ENCODE measurements at places on chromosomes 1 and 21.

DNA sequence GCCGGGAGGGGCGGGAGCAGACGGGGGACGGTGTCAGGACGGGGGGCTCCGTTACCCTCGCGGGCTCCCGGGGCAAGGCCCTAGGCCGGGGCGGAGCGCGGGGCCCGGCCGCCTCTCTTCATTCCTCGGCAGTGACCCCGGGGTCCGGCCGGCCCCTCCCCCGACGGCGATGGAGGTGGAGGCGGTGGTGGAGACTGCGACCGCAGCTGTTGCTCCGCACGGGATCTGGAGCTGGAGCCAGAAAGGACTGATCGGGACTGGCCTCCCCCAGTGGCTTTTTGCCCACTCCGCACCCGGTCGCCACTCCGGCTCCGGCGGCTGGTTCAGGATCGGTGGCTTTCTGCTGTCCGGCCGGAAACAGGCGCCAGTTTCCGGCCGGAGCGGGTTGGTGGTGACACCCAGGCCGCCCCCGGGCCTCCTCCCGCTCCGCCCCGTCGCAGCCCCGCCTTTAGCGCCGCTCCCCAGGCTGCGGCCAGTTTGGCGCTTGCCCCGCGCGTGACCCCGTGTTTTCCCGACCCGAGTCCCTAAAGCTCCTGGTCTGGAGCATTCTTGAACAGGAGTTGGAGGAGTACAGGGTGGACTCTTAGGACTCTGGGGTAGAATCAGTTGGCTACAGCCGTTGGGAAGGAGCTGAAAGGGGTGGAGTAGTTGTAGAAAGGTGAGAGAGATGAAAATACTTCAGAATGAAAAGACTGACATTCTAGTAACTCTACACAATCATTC lies at the start of gene OTUD7B:
Gene OTUD7B, minus strand, starts transcription at position 334 of the 723 bp plus-strand sequence. CDS start 33,216 bp downstream, outside the sequence.
- DNase-seq = peak; percentile 69

DNA sequence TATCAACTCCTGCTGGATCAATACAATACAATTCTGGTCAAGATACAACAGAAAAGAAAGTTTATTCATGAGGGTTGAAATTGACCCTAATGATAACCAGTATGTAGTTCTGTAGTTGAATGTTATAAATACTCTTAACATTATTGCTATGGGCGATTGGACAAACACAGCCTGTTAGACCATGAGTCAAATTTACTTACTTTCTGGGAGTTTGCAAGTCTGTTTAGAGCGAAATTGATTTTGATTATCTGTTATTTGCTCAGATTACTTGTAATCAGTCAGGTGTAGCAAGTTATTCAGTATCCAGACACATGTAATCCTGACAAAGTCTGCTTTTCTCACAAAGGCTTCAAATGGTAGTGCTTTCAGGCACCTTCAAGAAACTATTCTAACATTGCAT lies 216.6 kb upstream of the B3GALT2 start:
- no peak for DNase-seq

GRCh38 chr1:55669293-55669692 lies 454.1 kb upstream of the USP24 start:
- DNase-seq = no peak

- no peak for DNase-seq
These were observed 28.6 kb upstream of the CITED4 start for GRCh38 chr1:40890771-40891170.

- no peak for DNase-seq
These were observed 2.6 kb upstream of the GLUL start for GRCh38 chr1:182394055-182394775.

DNA sequence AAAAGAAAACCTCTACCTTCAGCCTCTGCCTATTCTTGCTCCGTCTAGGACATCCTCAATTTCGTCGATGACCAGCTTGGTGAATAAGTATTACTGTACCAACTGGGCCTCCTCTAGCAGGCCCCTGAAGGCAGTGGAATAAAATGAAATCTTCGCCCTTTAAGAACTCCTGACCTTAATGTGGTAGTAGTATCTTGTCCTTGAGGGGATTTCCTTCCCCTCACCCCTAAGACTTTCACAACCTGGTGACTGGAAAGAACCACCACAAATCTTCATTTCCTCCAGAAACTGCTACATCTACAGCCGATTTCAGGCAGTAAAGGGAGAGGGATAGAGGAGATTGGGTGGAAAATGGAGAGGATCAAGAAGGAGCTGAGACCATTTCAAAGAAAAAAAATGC lies 1.6 kb upstream of the HAX1 start:
- DNase-seq = no peak

DNA sequence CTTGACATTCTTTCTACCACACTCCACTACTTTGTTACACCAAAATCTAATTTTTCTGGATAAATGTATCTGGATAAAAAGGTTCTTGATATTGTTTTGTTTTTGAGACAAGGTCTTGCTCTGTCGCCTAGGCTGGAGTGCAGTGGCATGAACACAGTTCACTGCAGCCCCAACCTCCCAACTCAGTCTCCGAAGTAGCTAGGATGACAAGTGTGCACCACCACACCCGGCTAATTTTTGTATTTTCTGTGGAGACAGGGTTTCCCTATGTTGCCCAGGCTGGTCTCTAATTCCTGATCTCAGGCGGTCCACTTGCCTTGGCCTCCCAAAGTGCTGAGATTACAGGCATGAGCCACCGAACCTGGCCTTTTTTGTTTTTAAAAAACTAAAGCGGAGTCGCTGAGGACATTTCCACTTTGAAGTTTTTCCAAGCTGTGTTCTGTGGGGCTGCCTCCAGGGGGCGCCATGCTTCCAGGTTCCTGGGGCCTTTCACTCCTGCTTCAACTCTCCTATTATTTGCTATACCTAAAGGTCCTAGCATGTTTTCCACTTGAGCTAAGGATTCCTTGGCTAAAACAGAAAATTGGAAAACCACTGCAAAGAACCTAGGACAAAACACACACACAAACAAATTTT lies 14.1 kb upstream of the NCMAP start:
- DNase-seq = no peak

DNA sequence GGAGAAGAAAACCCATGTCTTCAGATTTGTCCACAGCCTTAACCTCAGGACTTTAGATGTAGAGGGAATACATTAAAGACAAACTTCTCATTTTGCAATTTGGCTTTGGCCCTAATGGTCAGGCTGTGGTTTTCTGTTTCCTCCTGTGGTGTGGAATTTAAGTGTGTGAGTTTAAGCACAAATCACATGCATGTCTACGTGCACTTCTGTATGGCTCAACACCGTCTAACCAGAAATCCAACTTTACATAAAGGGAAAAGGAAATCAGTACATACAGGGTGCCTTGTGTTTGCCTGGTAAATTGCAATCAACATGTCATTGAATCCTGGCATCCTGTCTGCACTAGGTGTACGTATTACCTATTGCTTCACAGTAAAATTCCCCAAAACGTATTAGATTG lies 1.2 kb upstream of the ZNF124 start:
- DNase-seq = no peak

GRCh38 chr1:22665752-22666151 lies 12.7 kb downstream of the C1QB start:
- no peak for DNase-seq

- no peak for DNase-seq
These were observed 1.4 kb downstream of the PINK1 start for GRCh38 chr1:20634594-20635084.

DNA sequence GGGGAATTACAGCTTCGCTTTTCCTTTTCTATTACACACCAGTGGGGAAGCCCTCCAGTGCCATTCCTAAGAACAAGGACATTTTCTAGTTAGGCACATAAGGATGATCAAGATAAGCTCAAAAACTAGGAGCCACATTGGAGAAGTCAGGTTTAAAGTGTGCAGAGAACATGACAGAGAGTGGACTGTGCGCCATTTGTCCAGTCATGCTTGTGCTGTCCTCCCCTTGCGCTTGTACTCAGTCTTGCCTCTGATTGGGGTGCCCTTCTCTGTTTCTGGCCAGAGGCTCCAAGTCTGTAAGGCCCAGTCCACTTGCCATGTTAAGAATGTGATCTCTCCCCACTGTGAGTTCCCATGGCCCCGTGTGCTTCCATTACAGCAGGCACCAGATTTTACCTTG lies 189.7 kb downstream of the DHRS3 start:
- no peak for DNase-seq

- no peak for DNase-seq
These were observed 26.2 kb downstream of the SMG7 start for GRCh38 chr1:183498342-183498991.

DNA sequence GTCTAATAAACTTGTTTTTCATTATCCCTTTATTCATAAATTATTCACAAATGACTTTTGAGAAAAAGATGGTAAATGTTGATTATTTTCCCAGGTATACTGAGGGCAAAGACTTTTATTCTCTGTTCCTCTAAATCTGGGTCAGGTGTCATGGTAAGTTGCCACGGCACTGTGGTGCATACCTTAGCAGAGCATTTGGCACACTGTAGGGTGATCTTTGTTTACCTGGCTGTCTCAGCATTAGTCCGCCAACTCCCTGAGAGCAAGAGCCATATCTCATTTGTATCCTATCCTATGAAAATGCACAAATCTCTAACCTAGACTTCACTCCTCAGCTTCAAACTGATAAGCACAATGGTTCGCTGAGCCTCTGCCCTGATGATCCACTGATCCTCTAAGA lies 24.9 kb downstream of the GDAP2 start:
- no peak for DNase-seq

- DNase-seq = no peak
These were observed 8.0 kb upstream of the CCDC190 start for GRCh38 chr1:162868972-162869371.

- no peak for DNase-seq
These were observed 81.5 kb upstream of the ZP4 start for GRCh38 chr1:237972186-237972585.

DNA sequence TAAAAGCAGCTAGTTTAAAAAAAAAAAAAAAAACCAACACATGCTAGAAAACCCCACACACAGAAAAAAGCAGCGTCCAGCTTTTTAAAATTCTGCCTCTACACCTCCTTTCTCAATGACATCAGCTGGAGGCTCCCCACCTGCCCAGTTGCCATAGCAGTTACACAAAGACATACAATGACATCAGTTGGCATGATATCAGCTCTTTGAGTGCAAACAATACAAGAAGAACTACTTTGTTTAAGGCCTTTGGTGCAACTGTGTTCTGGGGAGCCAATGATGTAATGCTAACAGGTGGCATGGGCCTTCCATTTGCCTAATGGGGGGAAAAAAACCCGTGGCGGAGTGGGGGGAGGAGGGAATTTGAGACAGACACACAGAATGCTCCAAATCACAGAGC lies 32.9 kb downstream of the DUSP10 start:
- peak; percentile 27 for DNase-seq

DNA sequence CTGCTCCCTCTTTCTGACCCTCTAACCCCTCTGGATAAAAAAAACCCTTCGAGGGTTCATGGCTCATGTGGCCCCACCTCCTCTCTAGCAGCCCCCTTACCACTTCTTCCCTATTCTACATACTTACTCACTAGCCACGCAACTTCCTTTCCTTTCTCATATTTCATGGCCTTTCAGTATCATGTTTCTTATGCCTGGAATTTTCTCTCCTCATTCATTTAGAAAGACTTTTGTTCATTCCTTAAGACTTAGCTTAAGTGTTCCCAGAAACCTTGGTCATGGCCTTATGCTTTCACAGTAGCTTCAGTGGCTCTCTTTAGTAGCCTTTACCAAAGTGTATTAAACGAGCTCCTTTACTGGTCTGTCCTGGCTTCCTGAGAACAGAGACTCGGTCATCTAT lies 6.1 kb downstream of the ACP6 start:
- DNase-seq = no peak

DNA sequence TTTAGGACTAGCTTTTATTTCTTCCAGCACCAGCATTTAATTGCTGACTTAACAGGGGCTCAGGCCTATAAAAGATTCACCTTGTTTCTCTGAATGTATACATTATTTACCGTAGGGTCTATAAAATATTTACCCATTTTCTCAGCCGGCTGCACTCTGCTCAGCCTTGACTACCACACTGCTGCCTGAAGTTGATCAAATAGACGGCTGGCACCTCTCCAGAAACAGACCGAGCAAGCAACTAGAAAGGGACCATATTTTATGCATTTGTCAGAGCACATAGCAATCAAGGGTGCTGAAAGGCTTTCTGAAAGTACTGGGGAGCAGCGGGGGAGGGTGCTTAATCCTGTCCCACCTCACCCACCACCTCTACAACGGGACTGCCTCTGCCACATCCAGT lies 64.7 kb upstream of the FGGY start:
- DNase-seq = no peak

- DNase-seq = no peak
These were observed 493.2 kb upstream of the NFIA start for GRCh38 chr1:60589046-60589748.

GRCh38 chr1:193451001-193451400 lies 264.6 kb upstream of the B3GALT2 start:
- no peak for DNase-seq

GRCh38 chr1:39047374-39048229 lies 21.5 kb downstream of the NDUFS5 start:
- no peak for DNase-seq

DNA sequence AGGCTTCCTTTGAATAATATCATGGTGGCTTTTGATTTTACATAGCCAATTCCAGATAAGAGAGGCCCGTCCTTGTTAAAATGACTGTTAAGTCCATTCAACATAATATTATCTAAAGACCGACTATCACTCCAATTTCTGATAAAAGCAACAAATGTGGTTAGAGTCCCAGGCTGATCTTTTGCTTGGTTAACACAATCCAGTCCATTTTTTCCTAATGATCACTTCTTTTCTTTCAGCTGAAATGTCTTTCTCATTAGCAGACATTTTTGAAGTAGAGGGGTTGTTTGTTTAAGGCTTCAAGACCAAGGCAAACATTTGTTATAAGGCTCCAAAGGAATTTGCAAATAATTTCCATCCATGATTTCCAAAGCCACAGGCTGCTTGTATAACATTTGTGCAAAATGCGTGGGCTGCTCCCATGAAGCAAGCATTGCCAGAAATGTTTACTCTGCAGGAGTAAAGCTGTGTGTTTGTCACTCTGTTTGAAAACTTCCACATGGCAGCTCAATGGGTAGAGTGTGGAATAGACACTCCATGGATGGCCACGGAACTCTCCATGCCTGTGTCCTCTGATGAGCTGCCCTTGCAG lies 111.5 kb downstream of the PSMG1 start:
- no peak for DNase-seq

DNA sequence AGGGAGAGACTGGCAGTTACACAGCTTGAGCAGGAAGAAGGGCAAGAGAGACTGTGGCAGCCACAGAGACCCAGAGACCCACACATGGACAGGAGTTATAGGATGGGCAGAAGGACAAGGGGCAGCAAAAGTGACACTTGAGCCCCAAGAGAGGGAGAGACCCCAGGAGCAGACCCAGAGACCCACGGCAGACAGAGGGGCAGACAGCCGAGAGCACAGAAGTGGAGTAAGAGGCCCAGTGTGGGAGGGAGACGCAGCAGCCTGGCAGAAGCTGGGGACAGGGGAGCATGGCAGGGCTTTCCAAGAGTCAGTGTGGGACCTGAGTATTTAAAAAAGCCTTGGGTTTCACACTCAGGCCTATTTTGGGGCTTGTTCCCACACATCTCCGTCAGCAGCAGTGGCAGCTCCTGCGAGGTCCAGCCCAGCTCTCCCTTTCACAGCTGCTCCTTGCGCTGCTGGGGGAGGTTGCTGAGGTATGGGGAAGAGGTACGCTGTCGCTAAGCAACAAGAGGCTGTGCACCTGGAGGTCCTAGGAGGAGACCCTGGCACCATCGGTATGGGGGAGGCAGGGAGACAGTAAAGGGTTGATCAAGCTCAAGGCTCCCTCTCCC lies 9.0 kb upstream of the MEF2D start:
- no peak for DNase-seq

Data from stimulated activated naive CD4-positive, alpha-beta T cell treated with Interleukin-2 at 50 U/mL for 16 hours (primary cell).